ENCODE measurements at places on chromosomes 1 and 21.
A peak's percentile ranks its signal among the peaks of the same experiment; 100 is the strongest.

- DNase-seq = no peak
Measured at GRCh38 chr1:150094734-150095265, 27.2 kb downstream of the VPS45 start.

GRCh38 chr1:61287014-61287413 is 204.7 kb downstream of the NFIA start:
- peak; percentile 14 for DNase-seq

- no peak for DNase-seq
Measured at GRCh38 chr1:229452956-229453801, 19.3 kb upstream of the ACTA1 start.

DNA sequence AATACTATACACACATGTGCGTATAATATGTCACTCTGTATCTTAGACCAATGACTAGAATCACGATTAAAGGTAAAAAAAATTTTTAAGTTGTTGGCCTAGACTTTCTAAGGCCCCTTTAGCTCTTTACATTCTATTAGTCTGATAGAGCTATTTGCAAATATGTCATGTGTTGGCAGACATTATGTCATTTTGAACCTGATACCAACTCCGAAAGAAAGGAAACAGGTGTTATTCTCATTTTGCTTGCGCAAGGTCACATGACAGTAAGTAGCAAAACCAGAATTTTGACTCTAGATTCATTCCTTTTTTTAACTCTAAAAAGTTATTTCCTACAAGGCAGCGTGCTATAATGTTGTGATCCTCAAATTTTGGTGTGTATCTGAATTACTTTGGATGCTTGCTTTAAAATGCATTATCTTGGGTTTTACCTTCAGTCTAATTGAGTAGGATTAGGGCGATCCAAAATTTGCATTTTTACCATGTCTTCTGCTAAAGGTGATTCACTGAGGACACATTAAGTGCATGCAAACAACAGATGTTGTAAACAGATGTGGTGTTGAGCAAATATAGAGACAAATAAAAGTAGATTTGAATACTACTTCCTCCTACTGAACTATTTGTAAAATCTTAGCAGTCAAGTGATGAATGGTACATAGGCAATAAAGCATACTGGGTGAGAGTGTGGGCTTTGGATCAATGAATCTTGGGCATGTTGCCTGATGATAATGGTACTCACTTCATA is 63.5 kb upstream of the KIAA1614 start:
- DNase-seq = no peak

DNA sequence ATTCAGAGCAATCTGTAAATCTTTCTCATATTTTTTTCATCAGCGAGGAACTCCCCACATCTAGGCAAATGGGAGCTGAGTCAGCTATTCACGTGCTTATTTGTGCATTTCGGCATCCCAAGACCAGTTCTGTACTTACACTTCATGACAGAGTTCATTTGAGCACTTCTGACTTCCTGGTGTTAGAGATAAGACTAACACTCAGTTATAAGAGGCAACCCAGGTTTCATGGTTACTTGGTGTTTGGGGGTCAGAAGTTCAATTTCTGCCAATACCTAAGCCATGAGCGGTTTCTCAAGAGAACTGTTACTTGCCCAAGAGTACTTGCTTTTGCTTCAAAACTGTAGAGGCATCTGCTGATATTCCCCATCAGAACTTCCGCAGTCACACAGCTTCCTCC is 24.1 kb upstream of the DESI2 start:
- DNase-seq = no peak

DNA sequence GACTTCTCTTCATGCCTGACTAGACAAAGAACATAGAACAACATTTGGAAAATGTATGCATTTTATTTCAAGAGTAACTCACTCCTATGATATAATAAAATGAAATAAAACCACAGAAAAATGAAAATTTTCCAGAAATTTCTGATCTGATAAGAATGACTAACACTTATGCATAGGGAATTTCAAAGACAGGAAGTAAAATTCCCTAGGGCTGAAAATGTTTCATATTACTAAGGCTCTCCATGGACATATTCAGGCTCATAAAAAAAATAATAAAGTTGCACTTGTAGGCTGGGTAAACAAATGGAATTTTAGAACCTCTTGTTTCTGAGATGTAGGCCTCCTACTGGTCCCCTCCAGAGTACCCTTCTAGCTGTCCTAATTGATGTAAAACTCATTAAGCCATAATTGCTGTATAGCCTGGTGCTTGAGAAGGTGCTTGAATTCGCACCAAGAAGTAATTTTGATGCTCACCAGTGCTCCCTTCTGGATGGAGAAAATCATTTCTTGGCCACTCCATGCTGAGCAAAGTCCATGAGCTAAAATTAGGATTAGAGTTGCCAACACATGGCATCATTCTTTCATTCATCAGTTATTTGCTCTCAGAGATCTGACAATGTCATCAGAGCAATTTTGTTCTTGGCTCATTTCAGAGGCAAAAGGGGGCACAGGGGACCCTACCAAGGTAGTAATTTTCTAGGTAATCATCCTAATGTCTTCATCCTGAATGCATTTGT is 641.0 kb upstream of the CAMK1G start:
- DNase-seq = no peak

- DNase-seq = no peak
Measured at GRCh38 chr1:83545066-83545862, 453.7 kb downstream of the TTLL7 start.

DNA sequence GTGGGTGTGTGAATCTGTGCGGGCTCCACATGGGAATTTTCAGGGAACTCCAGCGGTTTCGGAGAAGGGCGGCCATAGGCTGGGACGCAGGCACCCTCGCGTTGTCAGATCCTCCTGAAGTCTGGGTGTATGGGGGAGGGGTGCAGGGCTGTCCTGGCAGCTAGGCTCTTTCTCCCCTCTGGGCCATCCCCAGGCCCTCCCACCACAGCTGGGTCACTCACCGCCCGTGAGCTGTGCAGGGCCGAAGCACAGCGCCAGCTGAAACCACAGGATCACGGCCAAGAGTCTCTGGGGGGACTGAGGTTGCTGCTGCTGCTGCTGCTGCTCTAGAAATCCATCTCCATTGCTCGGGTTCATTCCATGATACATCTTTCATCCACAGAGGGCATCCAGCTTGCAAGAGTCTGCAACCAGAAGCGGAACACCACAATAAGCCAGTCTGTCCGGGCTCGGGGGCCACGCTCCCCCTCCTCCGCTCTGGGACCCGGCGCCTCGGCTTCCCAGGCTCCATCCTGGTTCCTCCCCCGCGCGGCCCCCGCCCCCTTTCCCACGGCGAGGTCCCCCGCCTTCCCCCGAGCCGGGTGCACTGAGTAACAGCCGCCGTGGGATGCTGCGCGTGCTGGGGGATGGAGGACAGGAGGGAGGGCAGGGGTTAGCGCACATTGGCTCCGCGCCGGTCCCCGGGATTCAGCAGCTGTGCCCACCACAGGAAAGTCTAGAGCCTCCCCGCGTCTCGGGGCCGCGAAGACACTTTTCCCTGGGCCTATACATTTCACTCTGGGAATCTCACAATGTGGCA is 720 bp downstream of the SUSD4 start:
- DNase-seq = peak; percentile 38

DNA sequence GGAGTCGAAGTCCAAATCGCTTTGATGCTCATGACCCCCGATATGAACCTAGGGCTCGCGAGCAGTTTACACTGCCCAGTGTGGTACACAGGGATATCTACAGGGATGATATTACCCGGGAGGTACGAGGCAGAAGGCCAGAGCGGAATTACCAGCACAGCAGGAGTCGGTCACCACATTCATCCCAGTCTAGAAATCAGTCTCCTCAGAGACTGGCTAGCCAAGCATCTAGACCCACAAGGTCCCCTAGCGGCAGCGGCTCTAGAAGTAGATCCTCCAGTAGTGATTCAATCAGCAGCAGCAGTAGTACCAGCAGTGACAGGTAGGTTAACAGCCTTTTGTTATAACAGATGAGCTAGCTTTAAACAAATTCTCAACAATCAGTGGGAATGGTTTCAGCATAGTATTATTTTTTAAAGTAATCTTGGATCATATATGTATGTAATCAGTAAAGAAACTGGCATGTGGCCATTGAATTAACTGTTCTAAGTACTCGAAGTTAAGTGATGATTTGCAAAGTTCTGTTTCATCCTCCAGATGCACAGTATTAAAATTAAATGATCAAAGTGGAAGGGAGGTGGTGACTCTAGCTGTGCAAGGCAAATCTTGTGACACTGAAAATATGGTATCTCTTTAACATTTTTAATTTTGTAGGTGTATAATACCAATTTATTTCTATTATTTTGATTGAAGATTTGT is 29.0 kb downstream of the SPEN start:
- no peak for DNase-seq

- DNase-seq = peak; percentile 41
Measured at GRCh38 chr1:165387961-165388360, 31.4 kb upstream of the LMX1A start.

DNA sequence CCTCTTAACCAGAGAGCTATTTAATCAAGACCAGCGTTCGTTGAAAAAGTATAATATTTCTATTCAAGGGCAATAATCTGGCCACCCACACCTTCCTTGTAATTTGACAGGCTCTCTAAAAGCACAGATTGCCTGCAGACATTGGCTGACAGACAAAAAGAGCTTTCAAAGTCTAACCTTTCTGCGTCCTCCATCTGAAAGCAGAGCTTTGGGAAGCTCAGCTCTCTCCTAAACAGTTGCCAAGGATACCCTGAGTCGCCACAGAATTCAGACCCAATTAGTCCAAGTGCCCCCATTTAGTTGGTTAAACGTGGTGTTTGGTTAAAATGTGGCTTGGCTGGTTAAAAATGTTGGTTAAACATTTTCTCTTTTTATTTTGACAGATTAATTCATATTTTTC is 33.7 kb upstream of the PLA2G2C start:
- DNase-seq = no peak

GRCh38 chr21:31236528-31236927 is 107.5 kb downstream of the TIAM1 start:
- DNase-seq = no peak

- DNase-seq = no peak
Measured at GRCh38 chr1:6962478-6962995, 177.3 kb downstream of the CAMTA1 start.

GRCh38 chr1:9289090-9289534 is 3.6 kb upstream of the SPSB1 start:
- DNase-seq = peak; percentile 36

GRCh38 chr1:201646411-201647022 is 107.6 kb downstream of the NAV1 start:
- DNase-seq = no peak

DNA sequence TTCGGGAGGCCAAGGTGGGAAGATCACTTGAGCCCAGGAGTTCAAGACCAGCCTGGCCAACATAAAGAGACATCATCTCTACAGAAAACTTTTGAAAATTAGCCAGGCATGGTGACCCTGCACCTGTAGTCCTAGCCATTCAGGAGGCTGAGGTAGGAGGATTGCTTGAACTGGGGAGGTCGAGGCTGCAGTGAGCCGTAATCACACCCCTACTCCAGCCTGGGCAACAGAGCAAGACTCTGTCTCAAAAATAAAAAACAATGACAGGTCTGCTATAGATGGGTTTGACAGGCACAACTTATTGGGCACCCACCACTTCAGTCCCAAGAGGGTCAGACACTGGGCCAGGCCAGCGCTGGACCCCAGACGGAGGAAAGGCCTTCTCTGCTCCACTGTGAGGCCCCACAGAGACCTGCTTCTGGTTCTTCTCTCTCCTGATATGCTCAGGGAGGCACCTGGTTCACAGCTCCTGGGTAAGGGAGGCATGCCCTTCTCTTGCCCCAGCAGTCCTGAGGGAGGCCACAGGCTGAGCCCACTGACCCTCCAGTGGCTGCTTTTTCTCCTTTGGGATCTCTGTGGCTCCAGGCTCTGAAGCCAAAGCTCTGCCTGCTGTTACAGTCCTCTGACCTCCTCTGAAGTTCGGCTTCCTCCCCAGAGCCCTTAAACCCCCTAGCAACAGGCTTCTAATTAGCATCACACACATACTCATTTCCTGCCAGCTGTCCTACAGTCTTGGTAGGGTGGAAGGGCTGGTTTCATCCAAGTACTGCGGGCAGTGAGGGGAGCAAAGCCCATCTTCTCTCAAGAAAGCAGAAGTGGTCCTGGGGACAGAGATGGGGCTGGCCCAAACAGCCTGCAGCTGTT is 14.4 kb downstream of the S100A16 start:
- DNase-seq = no peak

- peak; percentile 63 for DNase-seq
Measured at GRCh38 chr1:225318706-225319575, 108.9 kb downstream of the LBR start.

Data from GM03348 (cell line).